ENCODE measurements at places on chromosomes 3 and 15.

DNA sequence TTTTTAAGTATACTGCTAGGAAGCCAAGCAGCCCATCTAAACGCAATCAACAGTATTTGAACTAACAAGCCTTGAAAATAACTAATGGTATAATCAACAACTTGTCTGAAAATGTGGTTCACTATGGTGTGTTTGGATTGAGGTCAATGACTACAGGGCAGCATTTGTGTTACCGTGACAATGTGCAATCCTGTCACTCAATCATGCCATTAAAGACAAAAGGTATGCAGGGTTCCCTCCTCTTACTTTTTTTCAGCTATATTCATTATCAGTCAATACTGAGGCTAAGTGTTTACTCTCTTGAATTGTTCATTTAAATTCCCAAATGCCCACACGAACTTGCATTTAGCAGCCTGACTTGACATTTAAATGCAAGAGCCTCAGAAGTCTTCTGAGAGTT, 1099.3 kb upstream of the EPHA6 start:
- DNase-seq, result no peak

GRCh38 chr3:157810924-157811718, 295.1 kb downstream of the SHOX2 start:
- DNase-seq, result no peak

DNA sequence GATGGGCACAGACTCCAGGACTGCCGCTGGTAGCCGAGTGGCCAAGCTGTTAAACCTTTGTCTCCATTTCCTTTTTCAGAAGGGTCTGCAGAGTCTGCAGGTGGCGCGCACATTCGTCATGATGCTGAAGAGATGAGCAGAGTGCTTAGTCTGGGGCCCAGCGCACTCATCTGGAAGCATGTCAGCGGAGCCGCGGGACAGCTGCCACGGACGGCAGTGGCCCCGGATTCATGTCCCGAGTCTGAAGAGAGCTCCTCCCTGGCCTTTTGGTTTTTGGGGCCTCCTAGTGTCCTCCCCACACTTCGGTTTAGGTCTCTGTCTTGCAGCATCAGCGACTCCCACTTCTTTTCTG, 42.6 kb downstream of the KLHL25 start:
- no peak for DNase-seq

DNA sequence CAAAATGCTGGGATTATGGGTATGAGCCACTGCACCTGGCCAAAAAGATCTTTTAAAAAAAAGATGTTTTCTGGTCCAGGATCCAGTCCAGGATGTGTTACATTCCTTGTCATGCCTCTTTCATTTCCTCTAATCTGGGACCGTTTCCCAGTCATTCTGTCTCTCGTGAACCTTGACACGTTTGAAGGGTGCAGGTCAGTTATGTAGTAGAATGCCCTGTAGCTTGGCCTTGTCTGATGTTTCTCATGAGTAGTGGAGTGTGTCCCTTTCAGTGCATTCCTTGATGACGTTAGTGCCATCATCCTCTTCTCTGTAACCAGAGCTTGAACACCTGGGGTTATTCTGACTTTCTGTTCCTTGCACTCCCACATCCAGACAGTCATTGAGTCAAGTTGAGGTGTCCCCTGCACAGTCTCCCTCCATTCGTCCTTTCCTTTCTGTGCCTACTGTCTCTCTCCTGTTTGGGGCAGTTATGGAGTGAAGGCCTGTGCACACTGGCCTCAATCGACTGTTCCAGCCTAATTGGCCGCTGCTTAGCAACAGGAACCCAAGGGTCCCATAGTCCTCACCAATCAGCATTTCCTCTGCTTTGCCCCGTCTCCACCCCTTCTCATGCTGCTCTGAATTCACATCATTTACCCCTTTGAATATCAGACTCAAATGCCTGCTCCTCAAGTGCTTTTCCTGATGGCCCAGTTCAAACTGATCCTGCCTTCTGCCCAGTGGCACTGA, 5.5 kb downstream of the FAM81A start:
- DNase-seq, result no peak

GRCh38 chr3:42377681-42378080, 32.7 kb downstream of the LYZL4 start:
- no peak for DNase-seq

All from activated T-cell treated with anti-CD3 and anti-CD28 coated beads for 48 hours (primary cell).